ENCODE measurements at places on chromosomes 1 and 21.

GRCh38 chr1:220893701-220894024 lies 14.4 kb downstream of the HLX start:
- DNase-seq = no peak

DNA sequence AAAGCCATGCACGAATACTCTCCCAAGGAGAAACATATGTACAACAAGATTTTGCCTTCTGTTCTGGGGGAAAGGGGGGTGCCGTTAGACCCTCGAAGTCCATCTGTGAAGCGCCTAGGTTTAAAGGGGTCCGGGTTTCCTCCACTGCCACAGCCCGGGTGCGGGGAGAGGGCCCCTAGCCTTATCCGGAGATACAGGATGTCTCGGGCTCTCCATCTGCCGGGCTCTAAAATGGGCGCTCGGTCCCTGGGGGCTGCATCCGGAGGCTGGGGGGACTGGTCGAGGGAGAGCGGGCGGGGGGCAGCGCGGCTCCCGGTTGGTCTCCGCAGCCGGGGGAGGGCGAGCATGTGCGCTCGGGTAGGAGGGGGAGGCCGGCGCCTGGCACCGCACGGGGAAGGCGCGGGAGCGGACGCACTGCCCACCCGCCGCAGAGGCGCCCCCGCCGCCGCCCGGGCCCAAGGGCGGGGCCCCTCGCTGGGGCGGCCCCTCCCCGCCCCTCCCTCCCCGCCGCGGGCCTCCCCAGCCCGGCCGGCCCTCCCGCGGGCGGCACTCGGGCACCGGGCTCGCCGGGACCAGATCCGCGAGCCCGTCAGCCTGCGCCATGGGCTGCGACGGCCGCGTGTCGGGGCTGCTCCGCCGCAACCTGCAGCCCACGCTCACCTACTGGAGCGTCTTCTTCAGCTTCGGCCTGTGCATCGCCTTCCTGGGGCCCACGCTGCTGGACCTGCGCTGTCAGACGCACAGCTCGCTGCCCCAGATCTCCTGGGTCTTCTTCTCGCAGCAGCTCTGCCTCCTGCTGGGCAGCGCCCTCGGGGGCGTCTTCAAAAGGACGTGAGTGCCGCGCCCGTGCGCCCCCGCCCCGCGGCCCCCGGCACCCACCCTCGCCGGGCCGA lies 63.1 kb downstream of the ELK4 start:
- no peak for DNase-seq

DNA sequence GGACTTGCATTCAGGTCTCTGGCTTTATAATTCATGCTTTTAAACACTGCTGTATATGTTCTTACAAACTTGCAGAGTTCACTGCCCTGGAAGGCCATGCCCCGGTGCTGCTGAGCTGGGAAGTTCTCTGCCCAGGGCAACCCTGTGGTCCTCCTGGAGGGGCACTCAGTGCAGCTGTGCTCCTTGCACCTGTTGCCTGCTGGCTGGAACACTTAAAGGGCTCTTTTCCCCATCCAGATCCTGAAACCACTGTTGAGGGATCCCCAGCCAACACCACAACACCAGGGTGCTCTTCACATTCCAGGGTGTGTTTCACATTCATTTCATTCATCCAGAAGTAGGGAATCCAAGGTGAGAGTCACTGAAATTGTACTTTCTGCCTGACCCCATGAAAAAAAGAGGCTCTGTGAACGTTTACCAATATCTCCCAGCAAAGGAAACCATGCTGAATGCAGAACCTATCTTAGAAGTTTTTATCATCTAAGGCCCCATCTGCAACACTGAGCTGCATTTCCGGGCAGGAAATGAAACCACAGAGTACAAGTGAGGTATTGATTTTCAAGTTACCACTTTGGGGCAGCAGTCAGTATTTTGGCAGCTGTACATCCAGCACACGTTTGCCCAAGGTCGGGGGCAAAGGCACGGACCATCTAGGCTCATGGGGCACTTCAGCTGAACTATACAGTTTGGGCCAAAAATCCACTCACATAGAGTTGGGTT lies 16.4 kb upstream of the KIAA0040 start:
- no peak for DNase-seq

GRCh38 chr21:35754583-35754982 lies 305.7 kb downstream of the SETD4 start:
- no peak for DNase-seq

DNA sequence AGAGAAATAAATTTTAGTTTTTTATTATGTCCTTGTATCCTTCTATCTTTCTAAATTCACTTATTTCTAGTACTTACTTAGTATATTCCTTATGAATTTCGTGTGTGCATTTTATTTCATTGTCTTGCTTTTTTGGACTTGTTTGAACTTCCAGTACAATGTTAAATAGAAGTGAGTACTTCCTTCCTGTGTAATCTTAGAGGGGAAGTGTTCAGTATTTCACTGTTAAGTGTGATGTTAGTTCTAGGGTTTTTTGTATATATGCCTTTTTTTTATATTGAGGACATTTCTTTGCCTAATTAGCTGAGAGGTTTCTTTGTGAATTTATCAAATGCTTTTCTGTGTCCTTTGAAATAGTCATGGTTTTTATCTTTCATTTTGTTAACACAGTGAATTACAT lies 10.7 kb downstream of the LYPLAL1 start:
- no peak for DNase-seq

- no peak for DNase-seq
Measured at GRCh38 chr1:212981571-212982328, 31.4 kb downstream of the VASH2 start.

- no peak for DNase-seq
Measured at GRCh38 chr1:212700892-212701819, 1.5 kb upstream of the BATF3 start.

DNA sequence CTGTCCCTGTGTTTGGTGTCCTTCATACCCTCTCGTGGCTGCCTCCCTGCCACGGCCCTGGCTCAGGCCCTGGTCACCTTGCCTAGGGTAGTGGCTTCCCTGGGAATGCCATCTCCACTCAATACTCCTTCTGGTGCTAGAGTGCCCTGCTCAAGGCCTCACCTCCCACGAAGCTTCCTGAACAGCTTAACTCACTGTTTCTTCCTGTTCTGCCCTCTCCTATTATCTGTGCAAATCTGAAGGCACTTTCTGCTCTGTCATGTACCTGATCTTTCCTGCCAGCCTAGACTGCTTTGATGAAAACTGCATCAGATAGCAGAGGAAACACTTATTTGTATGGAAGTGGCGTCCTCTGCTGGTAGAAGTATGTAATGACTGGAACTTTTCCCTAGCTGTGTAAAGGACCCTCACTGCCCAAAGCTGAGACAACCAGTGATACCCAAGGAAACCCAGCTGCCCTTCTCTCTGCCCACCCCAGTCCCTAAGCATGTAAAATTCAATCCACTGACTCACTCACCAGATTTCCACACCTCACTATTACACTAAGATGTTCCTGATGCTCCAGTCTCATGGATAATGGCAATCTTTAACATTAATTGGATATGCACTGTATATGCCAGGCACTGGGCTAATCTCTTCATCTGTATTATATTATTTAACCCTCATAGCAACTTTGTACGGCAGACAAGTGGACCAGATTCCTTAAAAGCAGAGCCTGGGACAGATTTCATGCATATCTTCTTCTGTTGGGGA lies 36.2 kb upstream of the BTG2 start:
- DNase-seq = peak; percentile 19

- no peak for DNase-seq
Measured at GRCh38 chr1:119535381-119535780, 28.4 kb downstream of the HSD3B1 start.

GRCh38 chr21:30979054-30979453 lies 59.2 kb downstream of the KRTAP19-8 start:
- no peak for DNase-seq

- DNase-seq = no peak
Measured at GRCh38 chr1:84884671-84885389, 8.2 kb downstream of the LPAR3 start.

GRCh38 chr1:19476450-19477190 lies 8.7 kb downstream of the CAPZB start:
- no peak for DNase-seq

GRCh38 chr1:51305371-51305823 lies 25.0 kb downstream of the TTC39A start:
- DNase-seq = no peak

DNA sequence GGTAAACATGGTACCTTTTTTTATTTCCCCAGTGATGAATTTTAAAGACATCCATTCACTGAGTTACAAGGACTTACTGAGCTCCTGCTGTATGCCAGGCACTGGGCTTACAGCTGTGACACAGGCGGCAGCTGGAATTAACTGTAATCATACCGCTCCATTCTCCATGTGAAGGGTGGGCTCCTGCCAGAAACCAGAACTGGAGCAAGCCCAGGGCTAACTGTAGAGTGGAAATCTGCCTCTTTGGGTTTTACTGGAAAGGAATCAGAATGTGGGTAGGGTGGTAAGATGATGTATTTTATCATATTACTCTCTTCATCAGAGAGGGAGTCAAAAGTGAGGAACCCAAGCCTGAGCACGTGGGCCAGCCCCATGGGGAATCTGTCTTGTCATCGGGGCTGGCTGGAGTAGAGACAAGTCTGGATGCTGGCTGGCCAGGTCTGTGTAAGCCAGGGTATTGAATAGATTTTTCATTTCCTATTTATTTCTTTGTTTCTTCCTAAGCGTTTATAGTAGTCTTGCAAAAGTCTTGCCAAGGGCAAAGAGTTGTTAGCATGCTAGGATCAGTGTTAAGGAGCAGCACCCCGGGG lies 21.5 kb downstream of the FGGY start:
- DNase-seq = no peak

DNA sequence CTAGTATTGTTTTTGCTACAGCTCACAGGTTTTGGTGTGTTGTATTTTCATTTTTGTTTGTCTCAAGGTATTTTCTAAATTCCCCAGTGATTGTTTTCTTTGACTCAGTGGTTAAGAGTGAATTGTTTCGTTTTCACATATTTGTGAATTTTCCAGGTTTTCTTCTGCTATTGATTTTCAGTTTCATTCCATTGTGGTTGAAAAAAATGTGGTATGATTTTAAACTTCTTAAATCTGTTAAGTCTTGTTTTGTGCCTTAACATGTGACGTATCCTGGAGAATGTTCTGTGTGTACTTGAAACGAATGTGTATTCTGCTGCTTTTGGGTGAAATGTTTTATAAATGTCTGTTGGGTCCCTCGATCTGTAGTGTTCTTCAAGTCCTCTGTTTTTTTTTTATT lies 117.9 kb downstream of the KIF26B start:
- DNase-seq = no peak

DNA sequence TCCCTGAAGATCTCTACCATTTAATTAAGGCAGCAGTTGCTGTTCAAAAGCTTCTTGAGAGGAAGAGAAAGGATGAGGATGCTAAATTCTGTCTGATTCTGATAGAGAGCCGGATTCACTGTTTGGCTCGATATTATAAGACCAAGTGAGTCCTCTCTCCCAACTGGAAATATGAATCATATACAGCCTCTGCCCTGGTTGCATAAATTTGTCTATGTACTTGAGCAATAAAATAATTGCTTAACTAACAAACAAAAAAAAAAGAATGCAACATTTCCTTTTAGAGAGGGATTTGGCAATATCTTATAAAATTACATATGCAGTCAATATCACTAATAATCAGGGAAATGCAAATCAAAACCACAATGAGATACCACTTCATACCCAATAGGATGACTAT lies 26.8 kb downstream of the ALDH9A1 start:
- DNase-seq = no peak

DNA sequence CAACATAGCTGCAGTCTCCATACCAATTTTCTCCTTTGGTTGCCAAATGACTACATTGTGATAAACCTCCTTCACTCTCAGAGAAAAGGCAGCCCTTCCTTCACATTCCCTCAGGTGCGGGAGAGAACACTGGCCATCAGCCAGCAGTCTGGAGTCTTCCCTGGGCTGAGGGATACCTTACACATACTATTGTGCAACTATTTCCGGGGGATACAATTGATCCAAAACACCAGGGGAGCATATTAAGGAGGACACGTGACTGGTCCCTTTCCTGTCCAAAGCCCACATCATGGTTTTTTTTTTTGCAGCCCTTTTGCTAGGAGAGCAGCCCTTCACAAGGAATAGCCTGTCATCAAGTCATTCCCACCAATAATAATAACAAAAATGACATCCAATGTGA lies 172.1 kb upstream of the ZRANB2 start:
- DNase-seq = no peak

GRCh38 chr1:75503221-75503974 lies 107.5 kb downstream of the SLC44A5 start:
- DNase-seq = no peak

- DNase-seq = no peak
Measured at GRCh38 chr1:9558946-9559545, 19.8 kb downstream of the SLC25A33 start.

DNA sequence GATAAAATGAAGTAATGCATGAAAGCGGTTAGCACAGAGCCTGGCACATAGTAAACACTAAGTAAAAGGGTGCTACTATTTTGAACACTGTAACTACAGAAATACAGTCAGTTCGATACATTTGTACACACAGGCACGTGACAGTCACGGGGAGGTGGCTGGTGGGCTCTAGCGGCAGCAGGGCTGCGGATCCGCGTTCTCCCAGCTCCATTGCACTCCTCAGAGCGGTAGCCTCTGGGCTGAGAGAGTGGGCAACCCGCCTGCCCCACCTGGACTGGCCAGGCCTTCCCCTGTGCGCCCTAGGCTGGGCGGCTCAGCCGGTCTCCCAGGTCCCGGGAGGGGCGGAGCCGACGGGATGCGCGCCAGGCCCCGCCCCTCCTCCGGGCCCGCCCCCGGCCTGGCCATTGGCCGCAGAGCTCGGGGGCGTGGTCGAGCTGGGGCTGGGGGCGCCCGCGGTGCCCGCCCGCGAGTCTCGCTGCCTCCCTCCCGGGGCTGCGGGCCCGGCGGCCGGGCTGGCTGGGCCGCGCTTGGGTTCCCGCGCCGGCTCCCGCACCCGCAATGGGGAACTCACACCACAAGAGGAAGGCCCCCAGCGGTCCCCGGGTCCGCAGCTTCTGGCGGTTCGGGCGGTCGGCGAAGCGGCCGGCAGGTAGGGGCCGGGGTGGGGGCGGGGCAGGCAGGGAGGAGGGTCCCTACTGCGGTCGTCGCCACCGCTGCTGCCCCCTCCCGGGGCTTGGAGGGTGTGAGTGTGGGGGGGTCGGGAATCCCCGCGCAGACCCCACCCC lies 51.2 kb upstream of the SYNC start:
- DNase-seq = no peak

GRCh38 chr1:14777516-14778506 lies 179.3 kb downstream of the KAZN start:
- no peak for DNase-seq

DNA sequence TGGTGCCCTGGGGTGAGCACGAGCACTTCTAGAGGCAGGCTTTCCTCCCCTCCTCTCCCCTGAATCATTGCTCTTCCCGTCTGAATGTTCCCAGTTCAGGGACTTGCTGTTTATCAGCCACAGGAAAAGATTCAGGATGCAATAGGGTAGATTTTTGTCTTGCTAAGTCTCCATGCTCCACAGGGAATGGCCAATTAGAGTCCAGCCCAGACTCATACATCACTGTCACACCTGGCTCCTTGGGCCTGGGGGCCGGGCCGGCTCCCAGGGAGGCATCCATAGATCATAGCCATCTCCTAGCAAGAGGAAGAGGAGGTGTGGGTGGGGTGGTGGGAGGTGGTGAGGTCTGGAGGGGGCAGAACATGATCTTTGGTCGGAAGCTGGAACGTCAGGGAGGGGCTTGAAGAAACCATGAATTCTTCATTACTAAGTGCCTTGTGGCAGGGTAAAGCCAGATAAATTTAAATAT lies 83.4 kb downstream of the LRRN2 start:
- no peak for DNase-seq
